ENCODE measurements at places on chromosomes 4 and X.

DNA sequence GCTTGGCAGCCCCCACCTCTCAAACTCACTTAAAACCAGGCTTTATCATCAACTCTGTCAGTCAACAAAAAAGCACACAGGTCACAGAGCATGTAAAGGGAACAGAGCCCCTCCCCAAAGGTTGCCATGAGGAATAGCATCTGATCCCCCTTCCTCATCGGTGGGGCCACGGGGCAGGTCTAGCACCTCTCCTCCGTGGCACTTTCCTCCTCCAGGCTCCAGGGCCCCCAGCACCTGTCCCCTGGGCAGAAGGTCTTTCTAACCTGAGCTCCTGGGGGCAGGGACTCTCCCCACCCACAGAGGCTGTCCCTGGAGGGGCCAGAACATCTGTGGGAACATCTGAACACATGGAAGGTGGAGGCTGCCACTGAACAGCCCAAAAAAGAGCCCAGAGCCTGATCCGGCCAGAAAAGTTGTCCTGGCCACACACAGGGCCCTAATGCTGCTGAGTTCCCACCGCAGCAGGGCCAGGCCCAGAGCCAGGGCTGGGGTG is 65.7 kb downstream of the ZFYVE28 start:
- DNase-seq = no peak

DNA sequence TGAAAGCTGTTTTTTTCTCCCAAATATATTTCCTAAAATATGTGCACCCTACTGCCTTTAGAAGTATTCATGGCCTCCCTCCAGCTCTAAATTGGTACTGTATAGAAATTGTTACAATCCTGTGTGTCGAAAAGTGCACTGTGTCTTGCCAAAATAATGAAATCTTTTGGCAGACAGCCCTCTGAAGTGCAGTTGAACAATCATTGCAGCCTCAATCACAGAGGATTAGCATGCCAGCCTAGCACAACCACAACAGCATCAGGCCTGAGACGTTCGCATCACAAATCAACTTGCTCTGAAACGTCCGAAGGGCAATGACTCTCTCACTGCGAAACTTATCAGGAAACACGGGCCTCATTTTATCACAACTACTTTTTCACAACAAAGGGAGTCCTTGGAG is 99.0 kb downstream of the ANOS1 start:
- no peak for DNase-seq

DNA sequence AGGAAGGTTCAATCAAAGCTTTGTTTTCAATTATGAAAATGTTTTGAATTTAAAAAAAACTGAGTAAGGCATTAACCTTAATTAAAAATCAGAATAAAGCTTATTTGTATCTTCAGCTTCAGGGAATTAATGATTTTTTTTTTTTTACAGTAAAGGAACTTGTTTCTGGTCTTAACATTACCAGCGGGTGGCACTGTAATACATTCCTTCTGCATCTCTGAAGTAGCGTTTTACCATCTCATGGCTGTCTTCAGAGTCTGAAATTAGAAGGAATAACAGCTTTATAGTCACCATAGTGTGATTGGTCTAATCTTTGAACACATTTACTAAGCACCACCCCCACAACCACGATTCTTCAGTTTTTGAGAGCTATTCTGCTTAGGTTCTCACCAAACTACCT is 102.6 kb downstream of the IL1RAPL2 start:
- no peak for DNase-seq

GRCh38 chrX:107542500-107542899 is 85.8 kb upstream of the PRPS1 start:
- DNase-seq = no peak

DNA sequence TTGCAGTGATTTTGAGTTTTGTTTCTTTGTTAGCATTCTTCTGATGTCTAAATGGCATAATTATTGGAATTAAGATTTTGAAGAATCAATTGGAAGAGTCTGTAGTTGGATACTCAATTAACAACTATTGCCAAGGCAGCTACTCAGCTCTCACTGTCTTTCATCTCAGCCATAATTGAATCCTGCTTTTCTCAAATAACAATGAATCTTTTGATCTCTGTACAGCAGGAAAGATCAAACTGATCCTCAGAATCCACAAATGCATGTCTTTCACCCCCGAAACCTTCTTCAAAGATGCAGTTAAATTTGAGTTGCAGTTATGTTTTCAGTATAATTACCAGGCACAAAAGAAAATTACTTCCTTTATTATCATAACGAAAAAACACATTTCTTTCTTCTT is 86.2 kb downstream of the MAD2L1 start:
- no peak for DNase-seq

GRCh38 chrX:19156186-19156585 is 33.9 kb upstream of the ADGRG2 start:
- no peak for DNase-seq

GRCh38 chrX:46713672-46714490 is 45.0 kb downstream of the SLC9A7 start:
- DNase-seq = no peak

GRCh38 chr4:987624-988513 is 1.0 kb downstream of the IDUA start:
- DNase-seq = no peak

DNA sequence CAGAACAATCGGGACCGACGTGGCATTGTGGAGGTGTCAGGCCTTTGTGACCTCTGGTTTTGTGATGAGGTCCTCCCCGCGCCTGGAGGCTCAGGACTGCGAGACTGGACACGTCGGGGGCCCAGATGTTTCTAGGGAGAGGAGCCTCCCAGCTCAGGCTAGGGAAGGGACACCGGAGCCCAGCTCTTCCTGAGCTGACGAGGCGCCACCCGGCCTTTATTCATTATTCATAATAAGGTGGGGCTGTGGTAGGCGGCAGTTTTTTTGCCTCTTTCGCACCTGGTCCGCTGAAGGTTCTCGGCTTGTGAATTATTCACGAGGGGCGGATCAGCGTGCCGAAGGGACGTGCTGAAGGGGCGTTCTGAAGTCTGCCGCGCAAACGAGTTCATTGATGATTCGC is 2.3 kb upstream of the UBA1 start:
- DNase-seq = peak; percentile 48

GRCh38 chr4:29558789-29559188 is 1161.4 kb upstream of the PCDH7 start:
- DNase-seq = no peak

GRCh38 chr4:823761-824460 is 2.0 kb downstream of the CPLX1 start:
- no peak for DNase-seq

- no peak for DNase-seq
These were observed 59.4 kb upstream of the ARSJ start for GRCh38 chr4:114038762-114039387.

GRCh38 chr4:6610856-6611430 is 29.5 kb upstream of the MRFAP1 start:
- no peak for DNase-seq

GRCh38 chr4:107130157-107130556 is 94.0 kb upstream of the DKK2 start:
- DNase-seq = no peak

GRCh38 chrX:66074920-66075879 is 35.3 kb upstream of the VSIG4 start:
- peak; percentile 50 for DNase-seq

DNA sequence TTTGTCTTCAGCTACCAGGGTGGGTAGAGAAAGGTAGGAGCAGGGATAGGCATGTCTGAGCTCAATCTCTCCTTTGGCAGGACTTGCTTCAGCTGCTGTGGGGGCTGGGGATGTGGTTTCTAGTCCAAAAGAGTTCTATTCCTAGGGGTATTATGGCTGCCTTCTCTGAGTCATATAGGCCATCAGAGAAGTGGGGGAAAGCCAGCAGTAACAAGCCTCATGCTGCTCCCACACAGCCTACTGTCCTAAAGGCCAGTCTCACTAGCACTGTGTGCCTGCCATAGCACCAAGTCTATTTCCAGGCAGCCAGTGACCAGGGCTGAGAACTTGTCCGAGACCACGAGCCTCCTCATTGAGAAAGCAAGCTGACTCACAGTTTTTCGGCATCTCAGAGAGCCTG is 270.6 kb downstream of the DCAF12L2 start:
- DNase-seq = no peak

GRCh38 chr4:62271107-62271506 is 1071.0 kb downstream of the ADGRL3 start:
- DNase-seq = no peak

DNA sequence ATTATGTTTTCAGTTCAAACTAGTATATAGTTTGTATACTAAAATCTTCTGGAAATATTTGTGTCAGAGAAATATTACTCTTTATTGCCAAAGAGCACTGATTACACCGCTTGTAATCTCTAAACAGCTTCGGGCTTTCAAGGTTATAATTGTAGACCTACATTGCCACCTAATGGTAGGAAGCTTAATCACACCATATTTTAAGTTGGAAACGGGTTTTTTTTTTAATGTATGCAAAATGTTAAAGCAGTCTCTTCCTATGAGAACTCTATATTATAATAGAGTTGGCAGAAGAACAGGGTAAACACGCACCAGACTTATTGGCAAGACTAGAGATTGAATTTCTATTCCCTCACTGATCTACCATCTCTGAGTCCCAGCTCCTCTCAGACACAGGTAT is 19.5 kb upstream of the NFXL1 start:
- DNase-seq = peak; percentile 35

GRCh38 chr4:147638942-147639341 is 21.7 kb downstream of the TMEM184C start:
- no peak for DNase-seq

DNA sequence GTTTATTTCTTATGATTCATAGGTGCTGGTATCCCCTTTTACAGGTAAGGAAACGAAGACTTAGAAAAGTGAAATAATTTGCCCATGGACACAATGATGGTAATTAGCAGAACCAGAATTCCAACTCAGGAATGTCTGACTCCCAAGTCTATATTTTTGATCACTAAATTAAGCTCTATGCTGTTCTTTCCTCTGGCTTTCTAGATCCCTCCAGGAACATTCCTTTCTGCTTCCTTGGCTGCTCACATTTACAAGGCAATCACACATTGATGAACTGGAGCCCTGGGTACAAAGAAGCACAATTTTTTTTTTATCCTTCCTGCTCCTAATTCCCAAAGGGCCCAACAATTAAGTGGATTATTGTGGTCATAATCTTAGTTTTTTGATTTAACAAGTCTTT is 7.0 kb upstream of the CDKN2AIP start:
- DNase-seq = no peak

GRCh38 chr4:47278631-47279030 is 184.9 kb downstream of the COMMD8 start:
- DNase-seq = no peak

DNA sequence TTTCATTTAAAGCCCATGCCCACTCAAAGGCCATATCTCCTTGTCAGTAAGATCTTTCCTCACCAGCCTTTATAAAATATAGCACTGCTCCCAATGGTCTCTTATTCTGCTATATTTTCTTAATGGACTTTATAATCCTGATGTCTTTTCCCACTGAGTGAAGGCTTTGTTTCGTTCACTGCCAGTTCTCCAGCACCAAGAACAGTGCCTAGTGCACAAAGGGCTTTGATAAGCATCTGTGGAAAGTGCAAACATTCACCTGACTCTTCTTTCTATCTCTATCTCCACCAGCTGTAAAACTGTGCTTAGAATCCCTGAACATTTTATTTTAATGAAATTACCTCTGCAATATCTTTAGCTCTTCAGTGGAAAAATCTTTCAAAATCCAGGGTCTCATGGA is 573.9 kb upstream of the MAGEB2 start:
- no peak for DNase-seq

GRCh38 chr4:20805716-20806115 is 105.5 kb downstream of the PACRGL start:
- no peak for DNase-seq

DNA sequence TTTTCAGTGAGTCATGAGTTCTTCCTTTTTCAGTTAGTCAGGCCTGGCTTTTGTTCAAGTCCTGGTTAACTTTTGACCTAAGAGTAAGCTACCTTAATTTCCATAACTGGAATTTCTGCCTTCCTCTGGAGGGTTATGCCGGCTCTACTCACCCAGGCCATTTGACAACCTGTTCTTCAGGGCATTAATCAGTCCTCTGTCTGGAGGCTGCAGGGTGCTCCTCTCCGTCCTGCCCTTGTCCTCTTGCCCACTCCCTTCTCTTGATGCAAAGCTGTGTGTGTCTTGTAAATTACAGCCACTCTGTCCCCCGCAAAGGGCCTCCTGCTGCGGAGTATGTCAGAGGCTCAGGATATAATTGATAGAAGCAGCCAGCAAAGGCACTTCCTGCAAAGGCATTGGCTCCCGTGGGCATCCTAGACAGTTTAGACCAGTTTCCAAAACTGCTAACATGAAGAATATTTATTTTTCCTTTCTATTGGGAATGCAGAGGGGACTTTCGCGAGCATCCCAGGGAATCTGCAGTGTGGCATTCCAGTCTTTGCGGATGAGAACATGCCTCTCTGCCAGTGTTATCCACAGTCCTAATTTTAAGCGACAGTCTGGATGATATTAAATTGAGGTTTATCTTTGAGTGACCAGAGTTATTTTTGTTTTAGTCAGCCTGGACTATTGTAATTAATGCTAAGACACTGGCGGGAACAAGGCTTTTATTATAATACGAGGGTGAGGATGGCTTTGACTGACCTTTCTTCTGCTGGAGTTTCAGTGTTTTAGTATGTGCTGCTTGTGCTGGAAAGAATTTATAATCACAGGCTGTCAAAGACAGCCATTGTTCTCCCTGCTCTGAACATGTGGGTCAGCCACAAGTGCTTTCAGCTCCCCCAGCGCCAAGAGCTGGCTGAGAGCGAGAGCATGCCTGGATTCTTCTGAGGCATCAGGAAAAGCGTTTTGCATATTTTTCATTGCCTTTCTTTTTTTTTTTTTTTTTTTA is 74.2 kb downstream of the LIMCH1 start:
- no peak for DNase-seq

DNA sequence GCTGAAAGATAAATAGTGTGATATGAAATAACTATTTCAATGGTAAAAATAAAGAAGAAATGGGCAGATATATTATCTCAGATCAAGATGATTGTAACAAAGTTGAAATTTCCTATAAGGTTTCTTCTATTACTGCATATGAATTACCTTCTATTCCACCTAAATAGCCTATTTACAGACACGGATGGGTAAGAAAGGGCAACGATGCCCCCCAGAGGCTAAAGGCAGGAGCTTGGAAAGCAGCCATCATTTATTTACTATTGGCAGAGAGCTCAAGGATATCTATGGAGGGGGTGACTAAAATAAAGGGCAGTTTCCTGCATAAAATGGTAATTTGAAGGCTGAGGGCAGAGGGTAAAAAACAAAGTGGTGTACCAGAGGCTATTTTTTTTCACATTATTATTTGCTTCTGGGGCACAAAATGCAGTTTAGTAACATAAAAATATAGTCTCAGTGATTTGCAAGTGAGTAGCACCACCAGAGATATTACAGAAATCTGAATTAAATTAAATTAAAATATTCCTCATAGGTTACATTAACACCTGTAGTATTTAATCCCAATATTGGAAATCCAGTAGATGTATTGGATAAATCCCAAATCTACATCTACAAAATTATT is 123.1 kb downstream of the BTC start:
- peak; percentile 52 for DNase-seq

GRCh38 chr4:115219315-115219860 is 106.0 kb upstream of the NDST4 start:
- DNase-seq = no peak
